Umbilical cord (tissue), 2 donors: ENCODE measurements at places on chromosomes 7 and 10. TPM values are rescaled to one million over a fixed set of nuclear protein-coding genes. Genes with fewer than 3 reads are reported as not detected.

DNA sequence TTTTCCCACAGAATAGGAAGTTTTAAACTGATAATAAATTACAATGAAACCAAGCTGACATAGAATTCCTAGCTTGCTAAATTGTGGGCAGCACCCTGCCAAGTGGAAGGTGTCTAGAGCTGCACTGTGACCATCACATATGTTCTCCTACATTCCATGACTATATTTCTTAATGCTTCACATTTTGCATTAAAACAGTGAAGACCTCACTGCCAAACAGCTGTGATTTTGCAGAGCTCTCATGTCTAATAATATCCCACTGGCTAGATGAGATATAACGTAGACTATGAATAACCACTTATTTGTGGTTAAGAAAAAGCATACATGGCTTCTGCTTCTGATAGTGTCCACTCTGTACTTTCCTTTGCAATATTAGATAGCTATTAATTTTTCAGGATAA, 228.3 kb upstream of the TEX47 start:
- DNase-seq = peak; percentile 57

DNA sequence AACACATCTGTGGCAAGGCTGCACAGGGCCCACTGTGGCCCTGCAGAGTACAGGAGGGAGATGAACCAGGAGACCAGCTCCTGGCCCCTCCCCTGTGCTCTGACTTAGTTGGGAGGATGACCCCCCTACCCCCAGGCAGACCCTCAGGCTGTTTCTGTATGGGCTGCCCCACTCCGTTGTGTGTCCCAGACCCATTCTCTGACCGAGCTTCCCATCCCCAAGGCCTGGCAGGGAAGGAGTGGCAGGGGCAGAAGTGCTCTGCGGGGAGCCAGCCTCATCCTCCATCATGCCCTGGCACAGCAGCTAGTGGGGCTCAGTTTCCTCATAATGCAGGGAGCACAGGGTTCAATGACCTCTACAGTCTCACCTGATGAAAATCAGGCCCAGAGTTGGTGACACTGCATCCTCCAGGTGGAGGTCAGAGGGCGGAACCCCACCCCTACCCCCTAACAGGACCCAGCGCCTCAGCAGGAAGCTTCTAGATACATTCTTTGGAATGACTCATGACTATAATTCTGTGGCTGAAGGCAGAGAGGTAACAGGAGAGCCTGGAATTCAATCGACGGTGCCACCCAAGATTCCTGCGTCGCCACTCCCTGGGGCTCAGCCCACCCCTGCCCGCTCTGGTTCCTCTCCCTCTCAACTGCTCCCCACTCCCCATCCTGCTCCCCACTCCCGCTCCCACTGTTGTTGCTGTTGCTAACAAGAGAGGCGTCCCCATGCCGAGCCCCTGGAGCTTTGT, 18.2 kb downstream of the PODXL start:
- DNase-seq = no peak

GRCh38 chr10:106573106-106573505, 591.4 kb downstream of the SORCS1 start:
- peak; percentile 31 for DNase-seq

The CDHR1 gene
- 1.2 TPM for total RNA-seq

The OR6V1 gene
- total RNA-seq = 1.7 TPM

The TRPV5 gene
- 2.9 TPM for total RNA-seq

The HTR5A gene
- total RNA-seq = 0.96 TPM
